ENCODE measurements at places on chromosomes 1 and 21. TPM values are rescaled to one million over a fixed set of nuclear protein-coding genes. Genes with fewer than 3 reads are reported as not detected.

The DMRTA2 gene
- total RNA-seq = not detected

The NFIA gene
- 3.0 TPM for total RNA-seq

The CA14 gene
- total RNA-seq = not detected

The MPL gene
- not detected for total RNA-seq

The FAM110D gene
- total RNA-seq = not detected

The GBP5 gene
- total RNA-seq = 137 TPM

The SPRR3 gene
- total RNA-seq = not detected

The VANGL2 gene
- 0.12 TPM for total RNA-seq

The PLD5 gene
- not detected for total RNA-seq

The SMPDL3B gene
- 0.53 TPM for total RNA-seq

The CAPN8 gene
- total RNA-seq = not detected

The CYYR1 gene
- total RNA-seq = not detected

The NR0B2 gene
- not detected for total RNA-seq

The AQP10 gene
- not detected for total RNA-seq

The EXTL1 gene
- not detected for total RNA-seq

The CTSS gene
- 44.8 TPM for total RNA-seq

The SYT14 gene
- not detected for total RNA-seq

Measured in activated CD4-positive, alpha-beta T cell treated with anti-CD3 and anti-CD28 coated beads for 36 hours (primary cell).